ENCODE measurements at places on chromosomes 11 and 22.

- DNase-seq: peak; percentile 33
These were observed 840 bp downstream of the GRAMD1B start for GRCh38 chr11:123430721-123431497.

- no peak for DNase-seq
These were observed 46.3 kb upstream of the ZC3H12C start for GRCh38 chr11:110046775-110047380.

DNA sequence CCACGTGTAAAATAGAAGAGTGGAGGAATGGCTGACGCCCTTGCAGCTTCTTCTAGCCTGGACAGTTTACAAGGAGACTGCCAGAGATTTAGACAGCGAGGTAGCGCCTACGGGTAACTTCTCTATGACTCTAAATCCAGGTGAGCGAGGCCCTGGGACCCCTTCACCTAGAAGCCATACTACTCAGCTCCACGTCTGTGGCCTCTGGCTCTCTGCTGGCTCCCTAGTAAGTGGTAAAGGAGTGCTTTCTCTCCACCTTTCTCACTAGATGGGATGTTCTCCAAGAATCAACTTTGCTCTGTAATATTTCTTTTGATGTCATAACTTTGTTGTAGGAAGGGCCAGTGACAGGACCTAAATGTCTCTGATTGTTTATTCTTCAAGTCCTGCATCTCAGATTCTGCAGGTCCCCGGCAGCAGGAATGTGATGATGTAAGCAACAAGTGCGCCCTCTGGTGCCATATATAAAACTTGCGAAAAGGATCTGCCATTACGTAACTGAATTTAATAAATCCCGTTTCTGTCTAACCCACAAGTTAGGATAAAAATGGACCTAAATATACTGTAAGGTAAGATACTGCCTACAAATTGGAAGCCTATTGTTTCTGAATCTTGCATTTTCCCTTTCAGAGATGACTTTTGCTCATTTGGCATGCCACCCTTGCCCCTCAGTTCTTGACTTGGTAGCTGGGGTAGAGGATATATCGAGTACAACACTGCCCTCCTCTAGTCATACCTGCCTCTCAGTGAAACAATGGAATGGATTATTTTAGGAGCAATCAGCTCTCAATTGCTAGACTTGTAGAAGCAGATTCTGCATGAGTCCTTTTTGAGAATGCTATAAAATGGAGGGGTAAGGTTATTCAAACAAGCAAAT lies 11.0 kb upstream of the PTPN5 start:
- DNase-seq: no peak

GRCh38 chr11:101482556-101483124 lies 101.2 kb downstream of the TRPC6 start:
- no peak for DNase-seq

DNA sequence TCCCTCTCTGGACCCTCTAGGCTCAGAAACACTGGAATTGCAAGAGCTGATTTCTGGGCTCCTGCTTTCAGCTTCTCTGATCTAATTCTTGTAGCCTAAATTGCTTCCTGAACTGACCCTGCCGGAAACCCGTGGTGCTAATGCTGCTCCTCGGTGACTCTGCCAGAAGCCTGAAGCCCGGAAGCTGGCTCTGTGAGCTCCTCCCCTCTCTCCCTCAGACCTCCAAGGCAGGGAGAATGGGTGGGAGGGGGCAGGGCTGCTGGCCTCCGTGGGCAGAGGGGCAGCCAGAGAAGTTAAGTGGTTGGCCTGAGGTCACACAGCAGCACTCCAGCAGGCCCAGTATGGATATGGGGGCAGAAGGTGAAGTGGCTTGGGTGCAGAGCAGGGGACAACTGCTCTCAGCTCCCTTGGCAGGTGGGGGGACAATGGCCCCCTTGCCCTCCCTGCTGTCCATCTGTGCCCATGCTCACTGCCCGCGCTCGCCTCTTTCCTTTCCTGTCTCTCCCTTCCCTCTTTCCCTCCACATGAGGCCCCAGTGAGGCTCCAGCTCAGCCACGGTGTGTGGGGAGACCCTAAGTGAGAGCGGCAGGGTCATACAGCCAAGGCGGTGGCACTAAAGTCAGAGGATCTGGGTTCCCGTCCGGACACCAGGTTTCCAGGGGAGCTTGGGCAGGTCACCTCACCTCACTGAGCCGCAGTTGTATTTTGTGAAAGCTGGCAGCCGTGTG lies 16.2 kb downstream of the CAPN5 start:
- peak; percentile 8 for DNase-seq

DNA sequence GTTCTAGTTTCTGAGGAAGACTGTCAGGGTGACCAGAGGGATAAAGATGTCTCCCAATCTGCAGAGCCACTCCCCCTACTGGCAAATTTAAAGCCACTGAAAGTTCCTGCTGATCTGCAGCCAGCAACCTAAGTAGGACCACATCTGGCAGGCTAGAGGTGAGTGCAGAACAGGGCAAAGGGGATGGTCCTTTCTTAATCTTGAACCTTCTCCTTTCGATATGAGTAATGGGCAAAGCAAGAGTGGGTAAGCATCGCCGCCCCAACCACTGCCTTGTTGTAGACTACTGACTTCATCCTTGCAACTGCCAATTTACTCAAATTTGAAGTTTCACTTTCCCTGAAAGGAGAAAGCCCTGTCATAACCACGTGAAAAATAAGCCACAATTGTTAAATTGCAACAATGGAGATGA lies 30.7 kb downstream of the SCUBE2 start:
- no peak for DNase-seq

GRCh38 chr11:111855506-111855905 lies 15.9 kb downstream of the ALG9 start:
- no peak for DNase-seq

GRCh38 chr11:86234831-86235461 lies 9.6 kb upstream of the EED start:
- DNase-seq: no peak

DNA sequence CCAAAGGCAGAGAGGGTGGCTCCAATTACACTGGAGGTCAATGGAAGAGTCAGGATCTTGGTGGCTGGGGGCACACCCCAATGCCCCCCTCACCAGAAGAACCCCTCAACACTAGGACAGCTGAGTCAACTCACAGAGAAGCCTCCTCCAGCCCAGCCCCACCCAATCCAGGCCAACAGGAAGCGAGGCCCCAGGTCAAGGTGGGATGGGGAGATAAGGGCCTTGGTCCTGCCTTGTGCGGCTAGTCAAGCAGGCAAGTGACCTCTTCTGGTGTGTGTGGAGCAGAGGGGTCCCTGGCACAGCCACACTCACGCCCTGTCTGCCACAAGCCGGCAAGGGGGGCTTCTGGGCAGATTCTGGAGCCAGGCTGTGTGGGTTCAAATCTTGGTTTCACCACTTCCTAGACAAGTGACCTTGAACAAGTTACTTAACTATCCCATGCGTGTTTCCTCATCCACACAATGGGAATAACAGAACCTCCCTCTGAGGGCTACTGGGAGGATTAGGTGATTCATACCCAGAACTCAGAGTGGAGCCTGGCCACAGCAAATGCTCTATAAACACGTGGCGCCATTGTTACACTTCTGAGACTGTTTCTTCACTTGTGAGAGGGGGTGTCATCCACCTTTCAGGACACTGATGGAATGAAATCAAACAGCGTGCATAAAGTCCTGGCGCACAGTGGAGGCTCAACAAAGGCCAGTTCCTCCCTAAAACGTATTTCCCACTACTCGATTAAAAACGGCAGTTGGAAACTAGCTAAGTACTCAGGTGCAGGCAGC lies 3.2 kb downstream of the TTLL12 start:
- DNase-seq: no peak

GRCh38 chr11:62459080-62459479 lies 40.2 kb downstream of the SCGB1A1 start:
- no peak for DNase-seq

DNA sequence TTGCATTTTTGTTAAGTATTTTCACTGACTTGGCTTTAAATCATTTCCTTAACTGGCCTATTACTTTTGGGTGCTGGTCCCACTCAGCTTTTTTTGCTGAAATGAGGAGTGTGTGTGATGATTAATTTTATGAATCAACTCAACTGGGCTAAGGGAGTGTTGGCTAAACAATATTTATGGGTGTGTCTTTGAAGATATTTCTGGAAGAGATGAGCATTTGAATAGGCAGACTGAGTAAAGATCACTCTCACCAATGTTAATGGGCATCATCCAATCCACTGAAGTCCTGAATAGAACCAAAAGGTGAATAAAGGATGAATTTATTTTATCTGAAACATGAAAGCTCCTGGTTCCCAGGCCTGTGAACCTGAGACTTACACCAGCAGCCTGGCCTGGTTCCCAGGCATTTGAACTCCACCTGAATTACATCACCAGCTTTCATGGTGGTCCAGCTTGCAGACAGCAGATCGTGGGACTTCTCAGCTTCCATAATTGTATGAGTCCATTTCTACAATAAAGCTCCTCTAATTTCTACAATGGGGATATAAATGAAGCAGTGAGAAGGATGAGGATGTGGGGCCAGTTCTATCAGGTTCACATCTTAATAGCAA lies 241.3 kb upstream of the ZC3H12C start:
- no peak for DNase-seq

DNA sequence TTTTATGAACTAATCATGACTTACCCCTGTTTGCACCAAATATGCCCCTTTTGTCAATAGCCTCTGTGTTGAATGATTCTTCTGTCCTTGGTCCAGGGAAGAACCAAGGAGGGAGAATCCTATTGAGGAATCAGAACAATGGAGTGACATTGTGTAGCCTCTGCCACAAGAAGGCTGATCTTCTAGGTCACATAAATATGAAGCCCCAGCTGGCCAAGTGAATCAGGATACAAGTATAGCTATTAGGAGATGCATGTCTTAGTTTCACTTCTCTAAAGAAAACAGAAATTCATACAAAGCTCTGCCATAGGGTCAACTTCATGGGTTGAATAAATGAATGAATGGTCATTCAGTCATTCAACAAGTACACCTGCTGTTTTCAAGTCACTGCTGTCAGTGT lies 118.2 kb upstream of the BLID start:
- no peak for DNase-seq

DNA sequence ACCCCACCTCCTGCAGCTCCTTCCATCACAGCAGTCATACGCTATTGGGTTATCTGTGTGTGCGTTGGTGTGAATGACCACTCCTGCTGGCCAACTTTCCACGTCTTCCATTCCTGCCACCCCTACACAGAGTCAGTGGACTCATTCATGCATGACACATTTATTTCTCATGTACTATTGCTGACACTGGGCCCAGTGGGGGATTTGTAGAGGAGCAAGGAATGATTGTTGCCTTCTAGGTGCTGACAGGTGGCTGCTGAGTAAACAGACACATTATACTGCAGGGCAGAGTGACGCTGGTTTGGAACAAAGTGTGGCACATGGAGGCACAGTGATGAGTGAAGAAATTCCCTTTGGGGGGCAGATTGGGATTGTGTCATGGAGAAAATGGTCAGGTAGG lies 113.9 kb downstream of the CCDC81 start:
- DNase-seq: no peak

DNA sequence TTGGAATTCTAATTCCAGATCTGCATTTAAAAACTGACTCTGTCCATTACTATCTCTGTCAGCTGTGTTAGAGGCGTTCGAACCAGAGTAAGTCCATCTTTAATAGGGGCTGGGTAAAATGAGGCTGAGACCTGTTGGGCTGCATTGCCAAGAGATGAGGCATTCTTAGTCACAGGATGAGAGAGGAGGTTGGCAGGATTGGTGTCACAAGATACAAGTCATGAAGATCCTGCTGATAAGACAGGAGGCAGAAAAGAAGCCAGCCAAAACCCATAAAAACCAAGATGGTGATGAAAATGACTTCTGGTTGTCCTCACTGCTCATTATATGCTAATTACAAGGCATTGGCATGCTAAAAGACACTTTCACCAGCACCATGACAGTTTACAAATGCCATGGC lies 356.3 kb upstream of the ISX start:
- no peak for DNase-seq

DNA sequence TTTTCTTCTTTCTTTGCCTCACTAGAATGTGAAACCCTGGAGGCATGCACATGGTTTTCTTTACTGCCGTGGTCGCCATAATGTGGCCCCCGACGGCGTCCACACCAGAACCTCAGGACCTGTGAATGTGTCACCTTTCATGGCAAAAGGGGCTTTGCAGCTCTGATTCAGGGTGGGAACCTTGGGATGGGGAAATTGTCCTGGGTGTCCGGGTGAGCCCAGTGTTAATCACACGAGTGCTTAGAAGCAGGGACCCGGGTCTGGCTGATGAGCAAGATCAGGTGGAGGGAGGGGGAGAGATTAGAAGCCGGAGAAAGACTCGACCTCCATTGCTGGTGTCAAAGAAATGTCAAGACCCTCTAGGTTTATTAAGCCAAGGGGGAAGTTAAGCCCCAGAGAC lies 74.7 kb upstream of the SHISAL1 start:
- DNase-seq: no peak

GRCh38 chr22:47130883-47131631 lies 368.6 kb downstream of the TBC1D22A start:
- DNase-seq: no peak

DNA sequence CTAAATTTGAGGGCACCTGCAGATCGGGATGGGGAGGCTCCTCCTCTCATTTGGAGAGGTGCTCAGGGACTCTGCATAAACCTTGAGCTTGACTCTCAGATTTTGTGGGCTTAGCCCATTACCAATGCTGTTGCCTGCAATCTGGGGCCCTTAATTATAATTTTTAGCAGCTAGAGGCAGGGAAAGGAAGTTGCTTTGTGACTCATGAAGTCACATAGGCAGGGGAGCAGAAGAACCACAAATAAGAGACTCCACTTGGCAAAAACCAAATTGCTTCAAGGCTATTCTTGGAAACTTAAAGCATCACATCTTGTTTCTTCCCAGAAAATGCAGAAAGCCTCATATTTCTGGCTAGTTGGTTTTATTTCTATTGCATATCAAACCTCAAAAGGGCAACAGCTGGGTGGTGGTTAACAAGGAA lies 46.9 kb downstream of the MICAL2 start:
- DNase-seq: no peak

DNA sequence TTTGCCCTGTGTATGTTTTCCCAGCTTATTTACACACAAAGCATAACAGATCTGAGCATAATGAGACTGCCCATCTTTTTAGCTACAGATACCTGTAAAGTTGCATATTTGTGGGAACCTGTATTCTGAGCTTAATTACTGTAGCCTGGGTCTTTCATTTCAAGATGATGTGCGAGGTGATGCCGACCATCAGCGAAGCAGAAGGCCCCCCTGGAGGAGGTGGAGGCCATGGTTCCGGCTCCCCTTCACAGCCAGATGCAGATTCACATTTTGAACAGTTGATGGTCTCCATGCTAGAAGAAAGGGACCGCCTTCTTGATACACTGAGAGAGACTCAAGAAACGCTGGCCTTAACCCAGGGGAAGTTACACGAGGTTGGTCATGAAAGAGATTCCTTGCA lies 1.5 kb downstream of the PPFIA1 start:
- DNase-seq: peak; percentile 13

GRCh38 chr11:118239509-118240205 lies 12.5 kb downstream of the MPZL3 start:
- no peak for DNase-seq

DNA sequence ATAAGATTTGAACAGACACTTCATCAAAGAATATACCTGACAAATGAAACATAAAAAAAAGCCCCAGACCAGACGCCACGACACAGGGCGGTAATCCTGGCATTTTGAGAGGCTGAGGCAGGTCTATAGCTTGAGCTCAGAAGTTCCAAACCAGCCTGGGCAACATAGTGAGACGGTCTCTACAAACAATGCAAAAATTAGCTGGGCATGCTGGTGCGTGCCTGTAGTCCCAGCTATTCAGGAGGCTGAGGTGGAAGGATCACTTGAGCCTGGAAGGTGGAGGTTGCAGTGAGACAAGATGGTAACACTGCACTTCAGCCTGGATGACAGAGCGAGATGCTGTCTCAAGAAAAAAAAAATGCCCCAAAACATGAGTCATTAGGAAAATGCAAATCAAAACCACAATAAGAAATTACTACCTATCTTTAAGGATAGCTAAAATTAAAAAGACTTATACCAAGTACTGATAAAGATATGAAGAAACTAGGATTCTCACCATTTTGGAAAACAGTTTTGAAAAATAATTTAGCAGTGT lies 91.7 kb upstream of the GRAMD1B start:
- DNase-seq: no peak
